ENCODE measurements at places on chromosomes 16 and 17. TPM values are rescaled to one million over a fixed set of nuclear protein-coding genes. Genes with fewer than 3 reads are reported as not detected.

The P2RX1 gene
- polyA plus RNA-seq, result 2.6 TPM

The TOP3A gene
- polyA plus RNA-seq, result 52.3 TPM

The CDH8 gene
- polyA plus RNA-seq, result 1.2 TPM

The DHRS7C gene
- polyA plus RNA-seq, result not detected

The GPR139 gene
- polyA plus RNA-seq, result not detected

The OTOP2 gene
- polyA plus RNA-seq, result not detected

The SLC35G3 gene
- not detected for polyA plus RNA-seq

The ODAD4 gene
- polyA plus RNA-seq, result 7.1 TPM

The WDR90 gene
- polyA plus RNA-seq, result 40.9 TPM

The FOXC2 gene
- 1.5 TPM for polyA plus RNA-seq

The CCL3 gene
- polyA plus RNA-seq, result 9.9 TPM

The KRT40 gene
- not detected for polyA plus RNA-seq

The CNGB1 gene
- 0.03 TPM for polyA plus RNA-seq

The MFSD6L gene
- polyA plus RNA-seq, result 0.48 TPM

Data from left lung (tissue), 14 donors.